CD4-positive, alpha-beta T cell (primary cell): ENCODE measurements at places on chromosomes 5 and 9. TPM values are rescaled to one million over a fixed set of nuclear protein-coding genes. Genes with fewer than 3 reads are reported as not detected.

- no peak overlapping the region for H3K4me3 ChIP-seq
- no peaks in the 10 kb centered on the region for H3K36me3 ChIP-seq
- no peak overlapping the region for H3K27ac ChIP-seq
- DNase-seq, result no peak
Measured at GRCh38 chr9:90985631-90986030, 184.0 kb downstream of the SYK start.

DNA sequence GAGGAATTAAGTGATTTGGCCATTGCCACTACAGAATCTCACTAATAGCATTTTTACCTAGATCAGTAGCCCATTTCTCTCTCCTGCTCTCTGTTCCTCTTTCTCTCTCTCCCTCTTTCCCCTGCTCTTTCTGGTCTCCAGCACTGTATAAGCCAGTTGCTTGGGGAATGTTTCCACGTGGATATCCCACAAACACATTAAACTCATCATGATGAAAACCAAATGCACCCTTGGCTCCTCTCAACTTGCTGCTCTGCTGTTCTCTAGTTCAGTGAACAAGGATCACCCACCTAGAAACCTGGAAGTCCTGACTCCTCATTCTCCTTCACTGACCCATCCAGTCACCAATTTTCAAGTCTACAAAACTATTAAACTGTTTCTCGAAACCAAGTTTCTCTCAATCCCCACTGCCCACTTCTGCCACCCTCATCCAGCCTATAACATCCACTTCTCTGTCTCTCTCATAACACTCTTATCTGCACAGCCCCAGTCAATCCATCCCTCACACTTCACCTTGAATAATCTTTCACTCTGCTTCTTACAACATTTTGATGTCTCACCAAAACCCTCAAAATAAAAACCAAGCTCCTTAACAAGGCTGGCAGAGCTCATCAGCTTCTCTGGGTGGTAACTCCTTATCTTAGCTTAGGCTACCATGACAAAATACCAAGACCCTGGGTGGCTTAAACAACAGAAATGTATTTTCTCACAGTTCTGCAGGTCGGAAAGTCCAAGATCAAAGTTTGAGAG lies 79.3 kb downstream of the ARL15 start:
- DNase-seq, result no peak
- H3K27me3 ChIP-seq, result no peaks in the 10 kb centered on the region
- no peak overlapping the region for H3K4me3 ChIP-seq

- H3K27ac ChIP-seq, result no peak overlapping the region
- DNase-seq, result no peak
- no peaks in the 10 kb centered on the region for H3K27me3 ChIP-seq
- no peak overlapping the region for H3K4me3 ChIP-seq
- no peaks in the 10 kb centered on the region for H3K36me3 ChIP-seq
Measured at GRCh38 chr5:76729373-76730290, 13.7 kb downstream of the F2R start.

GRCh38 chr5:68182094-68182493 lies 33.5 kb upstream of the PIK3R1 start:
- no peak overlapping the region for H3K27ac ChIP-seq
- no peaks in the 10 kb centered on the region for H3K4me1 ChIP-seq
- no peaks in the 10 kb centered on the region for H3K36me3 ChIP-seq
- DNase-seq, result no peak
- H3K27me3 ChIP-seq, result no peaks in the 10 kb centered on the region

- no peaks in the 10 kb centered on the region for H3K27me3 ChIP-seq
- no peaks in the 10 kb centered on the region for H3K36me3 ChIP-seq
- no peak for DNase-seq
Measured at GRCh38 chr9:102497709-102498108, 497.4 kb upstream of the CYLC2 start.

DNA sequence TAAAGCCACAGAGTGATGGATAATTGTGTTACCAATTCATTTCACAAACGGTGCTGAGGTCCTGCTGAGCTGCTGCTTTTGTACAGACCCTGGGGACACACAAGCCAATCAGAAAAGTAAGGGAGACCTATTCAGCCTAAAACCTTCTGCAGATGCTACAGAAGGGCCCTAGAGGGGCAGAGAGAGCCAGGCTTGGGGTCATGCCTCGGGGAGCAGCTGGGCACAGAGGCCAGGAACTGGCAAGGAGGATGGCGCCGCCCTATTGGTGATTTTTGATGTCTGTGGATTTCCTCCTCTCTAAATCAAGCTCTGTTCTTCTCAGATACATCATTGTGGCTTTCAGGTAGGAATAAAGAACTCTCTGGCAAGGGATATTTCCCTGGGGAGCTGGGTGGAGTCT lies 181.9 kb downstream of the ZNF462 start:
- no peak overlapping the region for H3K4me3 ChIP-seq
- no peak overlapping the region for H3K27ac ChIP-seq
- no peaks in the 10 kb centered on the region for H3K4me1 ChIP-seq
- no peaks in the 10 kb centered on the region for H3K36me3 ChIP-seq

Gene CCL27
- total RNA-seq, result not detected

Gene MEF2C
- 0.87 TPM for total RNA-seq

- no peaks in the 10 kb centered on the region for H3K27me3 ChIP-seq
- no peaks in the 10 kb centered on the region for H3K36me3 ChIP-seq
Measured at GRCh38 chr5:88948746-88949600, 66.0 kb upstream of the MEF2C start.
